ENCODE measurements at places on chromosomes 11 and 22.

GRCh38 chr11:45062974-45063635 is 83.3 kb upstream of the PRDM11 start:
- no peak for DNase-seq

DNA sequence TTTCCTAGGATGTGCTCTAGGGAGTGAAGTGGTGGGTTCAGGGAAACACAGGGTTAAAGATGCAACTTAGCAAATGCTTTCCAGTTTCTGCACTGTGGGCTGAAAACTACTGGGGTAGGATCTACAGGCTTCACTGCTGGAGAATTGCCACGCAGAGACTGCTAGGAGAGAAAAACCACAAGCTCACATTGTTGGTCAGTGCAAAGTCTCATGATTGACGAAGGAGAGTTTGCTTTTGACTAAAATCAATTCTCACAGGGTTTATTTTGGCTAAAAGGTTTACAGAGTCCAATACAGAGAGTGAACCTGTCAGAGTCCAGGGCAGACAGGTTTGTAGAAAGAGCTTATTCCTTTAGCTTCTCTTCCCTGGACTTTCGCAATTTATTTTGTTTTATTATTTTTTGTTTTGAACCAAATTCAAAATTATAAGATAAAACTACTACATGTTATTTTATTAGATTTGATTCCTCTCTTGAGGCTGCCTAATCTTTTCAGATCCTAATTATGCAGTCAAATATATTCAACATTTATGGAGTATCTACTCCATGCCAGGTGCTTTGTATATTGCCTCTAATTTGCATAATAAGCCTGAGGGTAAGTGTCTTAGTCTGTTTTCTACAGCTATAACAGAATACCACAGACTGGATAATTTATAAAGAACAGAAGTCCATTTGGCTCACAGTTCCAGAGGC is 64.7 kb downstream of the MTNR1B start:
- no peak for DNase-seq

- DNase-seq, result no peak
Measured at GRCh38 chr11:17611503-17612220, 64.6 kb downstream of the OTOG start.

- no peak for DNase-seq
Measured at GRCh38 chr11:117861151-117862018, 15.1 kb downstream of the FXYD6 start.

DNA sequence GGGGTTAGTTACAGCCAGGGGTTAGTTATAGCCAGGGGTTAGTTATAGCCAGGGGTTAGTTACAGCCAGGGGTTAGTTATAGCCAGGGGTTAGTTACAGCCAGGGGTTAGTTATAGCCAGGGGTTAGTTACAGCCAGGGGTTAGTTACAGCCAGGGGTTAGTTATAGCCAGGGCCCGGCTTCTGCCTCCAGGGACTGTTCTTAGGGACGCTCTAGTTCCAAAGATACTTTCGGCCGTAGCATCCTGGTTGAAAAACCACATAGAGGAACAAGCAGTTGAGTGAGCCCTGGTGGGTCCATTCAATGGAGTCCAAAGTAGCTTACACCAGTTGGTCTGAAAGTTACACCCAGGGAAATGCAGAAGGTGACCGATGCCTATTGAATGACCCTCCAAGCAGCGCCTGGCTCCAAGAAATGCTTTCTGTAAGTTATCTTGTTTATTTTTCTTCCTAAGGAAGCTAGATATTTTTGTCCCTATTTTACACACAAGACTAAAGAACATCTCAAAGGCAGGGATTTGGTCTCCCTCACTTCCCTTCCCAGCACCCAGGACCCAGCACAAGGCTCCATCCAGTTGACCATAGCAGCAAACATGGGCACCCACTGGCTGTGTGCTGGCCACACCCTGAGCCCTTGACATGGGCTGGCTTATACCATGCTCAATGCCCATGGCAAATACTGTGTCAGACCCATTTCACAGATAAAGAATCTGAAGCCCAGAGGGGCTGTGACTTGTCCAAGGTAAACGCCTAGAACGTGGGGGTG is 49.7 kb upstream of the SHISAL1 start:
- no peak for DNase-seq

- DNase-seq, result no peak
Measured at GRCh38 chr11:34773211-34773610, 143.0 kb downstream of the APIP start.

GRCh38 chr22:22593964-22594656 is 35.0 kb upstream of the PRAME start:
- peak; percentile 65 for DNase-seq

- DNase-seq, result no peak
Measured at GRCh38 chr11:45901626-45902025, 5.4 kb downstream of the FREY1 start.

DNA sequence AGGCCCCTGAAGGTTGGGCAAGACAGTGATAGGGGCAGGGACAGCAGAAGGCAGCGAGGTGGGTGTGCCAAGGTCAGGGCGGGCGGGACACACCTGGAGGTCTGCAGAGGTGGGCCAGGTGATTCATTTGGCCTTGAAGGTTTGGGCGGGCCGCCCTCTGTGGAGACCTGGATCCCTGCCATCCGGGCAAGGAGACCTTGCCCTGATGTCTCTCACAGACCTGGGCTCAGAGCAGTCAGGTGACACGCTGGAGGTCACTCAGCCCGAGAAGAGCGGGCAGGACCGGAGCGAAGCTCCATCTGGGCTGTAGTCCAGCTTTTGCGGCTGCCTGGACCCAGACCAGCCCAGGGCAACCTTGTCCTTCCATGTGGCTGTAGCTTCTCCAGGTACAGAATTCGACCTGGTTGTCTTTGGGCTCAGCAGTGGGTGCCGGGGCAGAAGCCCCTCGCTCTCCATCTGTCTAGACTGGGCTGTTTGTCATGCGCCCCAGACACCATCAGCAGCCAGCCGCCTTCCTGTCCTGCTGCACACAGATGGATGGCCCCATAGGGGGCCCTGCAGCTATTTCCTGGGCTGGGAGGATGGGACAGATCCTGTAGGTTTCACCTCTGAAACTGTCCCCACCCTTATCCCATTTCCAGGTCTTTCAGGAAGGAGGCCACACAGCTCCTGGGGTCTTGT is 3.1 kb downstream of the MRGPRG start:
- DNase-seq, result no peak

DNA sequence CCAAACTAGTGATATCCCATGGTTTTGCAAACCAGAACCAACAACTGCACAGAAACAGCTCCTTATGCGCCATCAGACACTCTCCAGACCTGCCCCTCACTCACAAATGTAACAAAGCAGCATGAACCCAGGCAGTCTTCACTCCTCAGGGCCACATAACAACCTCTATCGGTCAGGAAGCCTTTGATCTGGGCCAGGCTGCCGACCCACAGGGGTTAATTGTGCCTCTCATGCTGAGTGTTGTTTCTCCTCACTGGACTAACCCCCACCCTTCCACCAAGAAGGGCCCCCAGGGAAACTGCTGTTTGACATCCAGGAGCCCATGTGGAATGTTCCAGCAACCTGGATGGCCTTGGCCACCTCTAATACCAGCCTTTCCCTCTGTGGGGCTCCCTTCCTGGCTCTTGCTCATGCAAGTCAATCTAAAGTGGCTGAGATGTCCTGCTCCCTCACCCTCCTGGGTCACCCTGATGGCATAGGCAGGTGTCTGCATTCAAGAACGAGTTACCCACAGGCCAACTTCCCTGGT is 7.9 kb upstream of the RGL4 start:
- no peak for DNase-seq

DNA sequence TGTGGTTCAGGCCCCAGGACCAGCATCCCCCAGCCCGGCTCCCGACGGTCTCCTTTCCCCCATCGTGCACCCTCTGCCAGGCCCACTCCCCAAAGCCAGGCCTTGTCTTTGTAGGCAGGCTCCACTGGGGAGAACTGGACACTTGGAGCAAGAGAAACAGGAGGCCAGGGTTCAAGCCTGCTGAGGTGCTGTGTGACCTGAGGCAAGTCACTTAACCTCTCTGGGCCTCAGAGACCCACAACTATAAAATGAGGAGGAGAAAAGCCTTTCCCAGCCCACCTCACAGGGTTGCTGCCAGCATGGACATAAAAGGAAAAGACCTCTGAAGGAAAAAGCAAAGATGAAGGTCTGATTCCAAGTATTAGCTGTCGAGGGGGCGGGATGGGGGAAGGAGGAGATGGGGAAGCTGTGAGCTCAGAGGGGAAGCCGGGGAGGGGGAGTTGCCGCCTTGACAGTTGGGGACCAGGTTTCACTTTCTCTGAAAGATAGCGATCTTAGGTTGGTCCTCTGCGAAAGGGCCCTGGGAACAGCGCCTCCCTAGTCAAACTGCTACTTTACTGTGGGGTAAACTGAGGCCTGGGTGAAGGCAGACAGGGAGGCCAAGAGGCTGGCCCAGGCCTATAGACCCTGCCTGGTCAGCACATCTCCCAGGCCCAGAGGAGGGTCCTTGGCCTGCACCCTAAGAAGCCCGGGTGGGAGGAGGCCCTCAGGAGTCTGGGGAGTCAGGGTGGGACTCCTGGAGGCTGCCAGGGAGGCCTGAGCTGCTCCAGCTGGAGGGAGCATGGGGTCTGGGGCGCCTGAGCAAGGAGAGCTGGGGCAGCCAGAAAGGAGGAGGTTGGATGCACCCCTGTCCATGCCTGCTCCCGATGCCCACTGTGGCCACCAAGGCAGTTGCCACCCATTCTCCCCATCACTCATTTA is 991 bp upstream of the OSM start:
- peak; percentile 57 for DNase-seq

GRCh38 chr22:41442240-41442792 is 4.3 kb downstream of the TOB2 start:
- no peak for DNase-seq

- DNase-seq, result no peak
Measured at GRCh38 chr11:85698195-85698594, 12.2 kb upstream of the CCDC89 start.

- DNase-seq, result peak; percentile 43
Measured at GRCh38 chr11:17014833-17015626, 816 bp upstream of the PLEKHA7 start.

- peak; percentile 89 for DNase-seq
Measured at GRCh38 chr22:50544078-50544745, 1.5 kb upstream of the KLHDC7B start.
